ENCODE measurements at places on chromosomes 1 and 21. TPM values are rescaled to one million over a fixed set of nuclear protein-coding genes. Genes with fewer than 3 reads are reported as not detected.
A peak's percentile ranks its signal among the peaks of the same experiment; 100 is the strongest.

- no peak overlapping the region for H3K4me3 ChIP-seq
- no peaks in the 10 kb centered on the region for H3K4me1 ChIP-seq
- H3K36me3 ChIP-seq = no peaks in the 10 kb centered on the region
- H3K27ac ChIP-seq = no peak overlapping the region
- no peak for DNase-seq
- no peaks in the 10 kb centered on the region for H3K27me3 ChIP-seq
Observed at GRCh38 chr1:79695138-79695537, 688.6 kb upstream of the ADGRL4 start.

The CRABP2 gene
- not detected for total RNA-seq

The SPATA6 gene
- 5.7 TPM for total RNA-seq

The HORMAD1 gene
- 0.22 TPM for total RNA-seq

GRCh38 chr21:31343680-31344480, at the start of gene TIAM1:
Gene TIAM1 (minus strand): TSS chr21:31344261. CDS start chr21:31266972, 77,289 bp downstream.
- H3K27me3 ChIP-seq = no peaks in the 10 kb centered on the region
- peaks cover 11% of the 10 kb centered on the region for H3K4me1 ChIP-seq
- no peaks in the 10 kb centered on the region for H3K36me3 ChIP-seq
- peak within 1 kb of the TSS; percentile 51 for H3K27ac ChIP-seq
- H3K4me3 ChIP-seq = peak within 1 kb of the TSS; percentile 50
- DNase-seq = no peak

- DNase-seq = peak; percentile 9
- H3K36me3 ChIP-seq = no peaks in the 10 kb centered on the region
- no peak overlapping the region for H3K4me3 ChIP-seq
- no peak overlapping the region for H3K27ac ChIP-seq
- H3K4me1 ChIP-seq = no peaks in the 10 kb centered on the region
Observed at GRCh38 chr1:223244366-223245103, 101.5 kb upstream of the TLR5 start.

DNA sequence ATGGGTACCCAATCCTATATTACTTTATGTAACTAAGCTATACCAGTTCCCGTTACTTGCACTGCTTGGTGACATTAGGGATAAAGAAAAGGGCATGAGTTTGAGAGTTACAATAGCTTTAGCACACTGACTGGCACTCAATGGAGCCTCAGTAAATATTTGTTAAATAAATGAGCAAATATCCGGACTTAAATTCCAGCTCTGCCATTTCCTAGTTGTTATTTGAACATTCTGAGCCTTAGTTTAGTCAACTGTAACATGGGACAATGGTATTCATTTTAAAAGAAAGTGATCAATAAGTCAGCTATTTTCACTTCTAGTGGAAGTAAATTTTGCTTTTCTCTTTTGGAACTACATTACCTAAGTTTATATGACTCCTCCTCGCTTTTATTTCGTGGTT, 198.7 kb downstream of the ZC3H11B start:
- H3K4me3 ChIP-seq = no peak overlapping the region
- no peak overlapping the region for H3K27ac ChIP-seq
- H3K27me3 ChIP-seq = no peaks in the 10 kb centered on the region
- H3K36me3 ChIP-seq = no peaks in the 10 kb centered on the region
- no peaks in the 10 kb centered on the region for H3K4me1 ChIP-seq
- DNase-seq = no peak

GRCh38 chr1:28591708-28592320, at the start of gene RAB42:
Gene RAB42 (plus strand): TSS chr1:28592265. CDS start chr1:28592512, 247 bp downstream.
- H3K4me3 ChIP-seq = peak within 1 kb of the TSS; percentile 39
- H3K4me1 ChIP-seq = no peaks in the 10 kb centered on the region
- no peak within 1 kb of the TSS for H3K27ac ChIP-seq
- H3K27me3 ChIP-seq = no peaks in the 10 kb centered on the region
- no peaks in the 10 kb centered on the region for H3K36me3 ChIP-seq

The MR1 gene
- total RNA-seq = 11.6 TPM

The MAP3K21 gene
- total RNA-seq = 3.7 TPM

- no peaks in the 10 kb centered on the region for H3K4me1 ChIP-seq
- peak overlapping the region; percentile 39 for H3K27ac ChIP-seq
Observed at GRCh38 chr1:212310383-212310782, 25.2 kb downstream of the PPP2R5A start.

DNA sequence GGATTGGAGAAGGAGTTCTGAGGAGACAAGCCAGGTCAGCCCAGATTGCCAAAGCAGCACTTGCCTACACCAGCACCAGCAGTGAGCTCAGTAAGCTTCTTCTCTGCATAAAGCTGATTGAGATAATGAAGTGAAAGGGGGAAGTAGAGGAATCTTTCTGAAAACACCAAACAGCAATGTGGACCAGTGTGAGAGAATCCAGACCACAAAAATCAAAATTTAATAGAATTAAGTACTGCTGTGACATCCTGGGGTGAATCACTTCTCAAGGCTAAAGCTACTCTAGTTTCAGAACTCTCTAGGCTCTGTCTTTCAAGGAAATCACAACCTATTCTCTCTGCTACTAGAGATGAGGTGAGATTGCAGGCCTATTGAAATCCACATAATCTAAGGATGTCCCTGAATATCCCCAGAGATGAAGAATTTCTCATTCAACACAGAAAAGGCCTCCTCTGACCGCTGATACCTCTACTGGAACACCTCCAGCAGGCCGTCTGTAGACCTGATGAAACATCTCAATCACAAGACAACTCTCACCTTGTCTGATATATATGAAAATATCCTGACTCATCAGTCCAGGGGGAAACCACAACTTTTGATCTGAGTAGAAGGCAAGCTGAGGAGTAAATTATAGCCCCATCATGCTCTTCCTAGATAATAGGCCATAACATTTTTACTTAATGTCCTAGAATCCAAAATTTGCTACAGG, at the start of gene FCRL4:
Gene FCRL4 (minus strand): TSS at position 127 of the 709 bp plus-strand sequence. CDS start 141 bp downstream, outside the sequence.
- no peak within 1 kb of the TSS for H3K4me3 ChIP-seq
- H3K4me1 ChIP-seq = no peaks in the 10 kb centered on the region
- no peak for DNase-seq

The HSF2BP gene
- total RNA-seq = not detected

DNA sequence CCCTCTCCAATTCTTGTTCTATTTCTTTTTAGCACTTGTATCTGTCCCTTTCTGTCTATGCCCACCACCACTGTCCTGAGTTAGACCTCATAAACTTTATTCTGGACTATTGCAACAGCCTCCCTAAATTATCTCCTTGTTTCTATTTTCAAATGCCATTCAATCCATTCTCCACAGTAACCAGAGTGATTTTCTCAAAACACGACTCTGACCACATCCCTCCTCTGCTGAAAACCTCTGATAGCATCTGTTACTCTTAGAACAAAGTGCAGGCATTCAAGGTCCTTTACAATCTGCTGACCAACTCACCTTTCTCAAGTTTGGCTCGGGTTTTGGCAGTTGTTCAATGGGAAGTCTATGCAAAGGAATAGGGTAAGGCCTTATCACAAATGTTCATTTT, 22.8 kb upstream of the GPX7 start:
- no peak for DNase-seq
- no peaks in the 10 kb centered on the region for H3K36me3 ChIP-seq
- no peaks in the 10 kb centered on the region for H3K27me3 ChIP-seq

GRCh38 chr1:43975249-43975961, 645 bp downstream of the ATP6V0B start:
- H3K4me3 ChIP-seq = peak overlapping the region; percentile 97
- H3K27ac ChIP-seq = peak overlapping the region; percentile 86
- H3K4me1 ChIP-seq = peaks cover 45% of the 10 kb centered on the region
- H3K27me3 ChIP-seq = no peaks in the 10 kb centered on the region
- peak; percentile 78 for DNase-seq
- peaks cover 3% of the 10 kb centered on the region for H3K36me3 ChIP-seq

DNA sequence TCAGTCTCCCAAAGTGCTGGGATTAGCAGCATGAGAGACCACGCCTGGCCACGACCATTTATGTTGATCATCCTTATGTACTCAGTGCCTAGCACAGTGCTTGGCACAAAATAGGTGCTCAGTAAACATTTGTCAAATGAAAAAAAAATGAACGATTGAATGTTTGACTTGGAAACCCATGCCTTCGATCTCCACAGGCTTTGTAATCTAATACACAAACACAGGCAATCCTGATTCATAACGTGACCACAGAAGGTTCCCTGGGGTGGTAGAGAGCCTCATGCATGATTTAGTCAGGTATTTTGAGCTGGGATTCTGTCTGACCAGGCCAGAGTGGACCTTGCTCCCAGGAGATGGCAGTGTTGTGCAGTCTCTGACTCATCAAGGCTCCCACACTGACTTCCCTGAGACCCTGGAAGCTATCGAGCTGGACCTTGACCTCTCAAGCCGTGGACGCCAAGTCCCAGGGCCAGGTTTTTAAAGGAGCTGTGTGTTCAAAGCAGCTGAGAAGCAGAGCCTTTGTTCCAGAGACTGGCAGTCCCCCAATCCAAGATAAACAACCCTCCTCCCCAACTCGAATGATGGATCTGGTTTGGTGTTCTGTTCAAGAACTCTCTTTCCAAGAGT, 81.1 kb downstream of the PGM1 start:
- no peaks in the 10 kb centered on the region for H3K27me3 ChIP-seq
- H3K27ac ChIP-seq = no peak overlapping the region
- peak; percentile 82 for DNase-seq
- H3K36me3 ChIP-seq = no peaks in the 10 kb centered on the region
- H3K4me1 ChIP-seq = peaks cover 7% of the 10 kb centered on the region

- H3K27ac ChIP-seq = no peak overlapping the region
- no peaks in the 10 kb centered on the region for H3K27me3 ChIP-seq
- H3K36me3 ChIP-seq = no peaks in the 10 kb centered on the region
- no peak for DNase-seq
- no peaks in the 10 kb centered on the region for H3K4me1 ChIP-seq
Observed at GRCh38 chr21:20592463-20592862, 405.7 kb upstream of the NCAM2 start.
